ENCODE measurements at places on chromosomes 7 and 10.

DNA sequence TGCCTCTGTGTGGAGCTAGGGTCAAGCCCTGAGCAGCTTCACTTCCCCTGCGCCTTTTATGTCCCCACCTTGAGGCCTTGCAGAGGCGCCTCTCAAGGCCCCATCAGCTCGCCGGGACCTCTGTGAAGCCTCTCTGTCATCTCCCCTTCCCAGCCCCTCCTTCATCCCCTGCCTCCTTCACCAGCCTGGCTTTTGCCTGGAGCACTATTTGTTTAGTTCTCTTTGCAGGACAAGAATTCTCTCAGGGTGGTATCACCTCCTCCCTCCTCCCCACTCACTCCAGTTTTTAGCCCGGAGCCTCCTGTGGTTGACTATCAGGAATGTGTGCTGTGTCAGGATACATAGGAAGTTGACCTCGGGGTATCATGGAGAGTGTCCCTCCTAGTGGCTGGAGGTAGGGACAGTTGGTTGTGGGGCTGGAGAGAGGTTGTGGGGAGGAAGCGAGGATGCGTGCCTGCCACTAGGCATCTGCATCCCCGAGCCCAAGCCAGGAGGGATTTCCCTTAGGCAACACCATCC, 89.8 kb upstream of the ANLN start:
- no peak for DNase-seq

DNA sequence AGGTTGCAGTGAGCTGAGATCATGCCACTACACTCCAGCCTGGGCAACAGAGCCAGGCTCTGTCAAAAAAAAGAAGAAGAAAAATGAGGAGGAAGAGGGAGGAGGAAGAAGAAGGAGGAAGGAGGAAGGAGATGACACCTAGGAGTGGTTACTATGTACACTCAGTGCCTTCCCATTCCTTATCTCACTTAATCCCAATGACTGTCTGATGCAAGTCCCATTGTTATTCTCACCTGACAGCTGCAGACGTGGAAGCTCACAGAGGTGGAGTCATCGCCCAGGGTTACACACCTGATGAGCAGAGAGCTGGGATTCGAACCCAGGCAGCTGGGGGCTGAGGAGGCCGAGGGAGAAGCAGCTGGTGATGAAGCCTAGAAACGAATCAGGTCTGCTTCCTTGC, 258.8 kb downstream of the SNX10 start:
- DNase-seq, result no peak

GRCh38 chr10:132354356-132355094, 22.5 kb downstream of the LRRC27 start:
- no peak for DNase-seq

DNA sequence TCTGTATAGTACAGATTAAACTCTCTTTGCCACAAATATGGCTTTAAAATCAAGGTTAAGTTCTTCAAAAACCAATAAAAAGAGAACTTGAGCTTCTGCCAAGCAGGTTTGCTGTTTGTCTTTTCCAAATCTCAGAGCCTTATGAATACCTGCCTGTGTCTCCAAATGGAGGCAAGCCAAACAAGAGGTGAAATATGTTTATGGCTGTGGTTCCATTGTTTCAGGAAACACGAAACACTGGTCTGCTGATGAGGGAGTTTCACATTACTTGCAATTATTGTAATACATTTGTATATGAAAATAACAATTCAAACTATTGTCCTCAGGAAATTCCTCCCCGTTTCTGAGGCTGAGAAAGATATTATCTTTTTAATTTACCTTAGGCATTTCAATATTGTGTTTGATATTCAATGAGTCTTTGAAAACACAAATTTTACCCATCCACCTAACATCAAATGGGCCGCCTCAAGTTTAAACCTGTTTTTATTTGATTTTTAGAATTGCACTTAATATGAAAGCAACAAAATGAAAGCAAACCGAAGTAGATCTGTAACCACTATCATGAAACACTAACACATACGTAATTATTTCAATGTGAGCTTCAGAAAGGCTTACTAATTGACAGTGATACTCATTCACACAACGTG, 359.3 kb downstream of the HGF start:
- no peak for DNase-seq

DNA sequence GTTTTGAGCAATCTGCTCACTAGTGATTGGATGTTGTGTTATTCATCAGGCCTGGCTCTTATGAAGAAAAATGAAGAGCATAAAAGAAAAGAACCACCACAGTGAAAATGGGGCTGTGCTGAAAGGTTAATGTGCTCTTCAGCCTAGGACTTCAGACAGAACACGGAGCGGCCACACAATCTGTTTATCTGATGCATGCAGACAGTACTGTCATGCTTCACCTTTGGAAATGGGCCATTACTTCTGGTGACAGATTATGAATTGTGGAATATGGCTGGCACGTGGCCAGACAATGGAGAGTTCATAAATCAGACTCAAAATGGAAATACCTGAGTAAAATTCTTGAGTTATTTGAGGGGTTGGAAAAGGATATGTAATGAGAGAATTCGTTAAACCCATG, 86.0 kb upstream of the NOBOX start:
- no peak for DNase-seq

GRCh38 chr7:134535919-134536299, 8.5 kb downstream of the AKR1B10 start:
- no peak for DNase-seq

DNA sequence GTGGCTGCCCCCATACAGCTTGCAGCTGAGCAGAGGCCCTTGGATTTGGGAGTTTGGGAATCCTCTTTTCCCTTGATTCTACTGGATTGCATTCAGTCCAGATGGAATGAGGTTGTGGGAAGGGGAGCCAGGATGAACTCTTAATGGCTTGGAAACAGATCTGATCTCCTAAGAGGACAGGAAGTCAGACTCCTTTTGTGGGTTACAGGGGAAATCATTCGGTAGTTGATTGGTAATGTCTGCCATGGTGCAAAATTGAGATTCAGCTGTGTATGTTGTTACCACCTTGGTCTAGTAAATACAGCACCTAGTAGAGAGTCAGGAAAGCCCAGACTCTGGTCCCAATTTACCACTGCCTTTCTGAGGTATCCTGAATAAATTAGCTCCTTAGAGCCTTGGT, 144.2 kb upstream of the TNRC18 start:
- DNase-seq, result no peak

DNA sequence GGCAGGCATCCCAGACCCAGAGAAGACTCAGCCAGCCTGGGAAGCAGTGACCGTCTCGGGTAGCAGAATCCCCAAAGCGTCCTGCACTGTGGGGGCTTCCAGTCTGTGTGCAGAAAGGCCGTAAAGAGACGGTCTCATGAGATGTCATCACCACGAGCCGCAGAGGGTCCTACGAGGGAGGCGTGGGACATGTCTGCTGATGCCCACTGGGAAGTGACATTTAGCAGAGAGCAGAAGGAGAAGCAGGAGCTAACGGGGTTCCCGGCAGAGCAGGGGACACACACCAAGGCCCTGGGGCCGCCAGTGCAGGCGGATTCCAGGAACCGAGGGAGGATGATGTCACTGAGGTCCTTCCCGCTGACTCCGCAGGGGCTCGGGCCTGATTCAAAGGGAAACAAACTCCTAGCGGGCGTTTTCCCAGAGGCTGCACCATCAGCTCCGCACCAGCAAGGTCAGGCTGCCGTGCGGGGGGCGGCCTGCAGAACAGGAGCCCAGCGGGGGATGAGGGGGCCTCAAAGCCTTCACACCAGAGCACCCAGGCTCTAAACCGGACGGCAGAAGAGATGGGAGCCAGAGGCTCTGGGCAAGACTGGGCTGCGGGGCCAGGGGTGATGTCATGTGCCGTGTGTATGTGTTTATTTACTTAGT, 85.4 kb upstream of the PDGFA start:
- no peak for DNase-seq

- no peak for DNase-seq
Measured at GRCh38 chr10:97505152-97505551, 6.4 kb downstream of the UBTD1 start.

DNA sequence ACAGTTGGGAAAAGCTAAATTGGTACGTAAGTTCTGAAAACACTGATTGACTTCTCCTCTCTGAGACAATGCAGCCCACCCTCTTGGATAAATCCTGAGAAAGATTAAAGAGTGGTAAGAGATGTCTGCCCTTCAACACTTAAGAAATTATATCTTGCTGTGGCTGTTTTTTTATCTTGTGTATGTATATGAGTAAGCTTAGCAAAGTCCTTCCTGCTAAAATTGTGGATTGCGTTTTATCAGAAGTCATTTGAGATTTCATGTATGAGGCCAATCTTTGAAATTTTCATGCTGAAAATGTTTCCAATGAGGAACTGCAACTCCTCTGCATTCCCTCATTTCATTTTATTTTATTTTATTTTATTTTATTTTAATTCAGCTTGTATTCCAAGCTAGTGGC, 106.2 kb upstream of the INHBA start:
- DNase-seq, result no peak

DNA sequence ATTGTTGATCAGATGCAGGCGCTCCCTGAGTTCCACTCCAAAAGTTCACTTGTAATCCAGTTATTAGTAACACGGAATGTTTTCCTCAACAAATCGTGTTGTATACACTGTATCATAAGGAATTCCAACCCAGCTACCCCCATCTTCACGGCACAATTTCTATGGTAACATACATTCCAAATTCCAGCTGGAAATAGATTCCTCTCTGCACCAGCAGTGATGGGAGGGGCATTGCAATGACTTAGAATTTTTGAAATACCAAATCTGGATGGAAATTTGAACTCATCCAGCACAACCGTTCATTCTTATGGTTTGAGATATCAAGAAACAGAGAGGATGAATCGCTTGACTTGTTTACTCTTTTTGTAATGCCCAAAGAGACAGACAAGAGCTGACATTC, 38.9 kb upstream of the RHEB start:
- no peak for DNase-seq

- DNase-seq, result no peak
Measured at GRCh38 chr10:122282909-122283308, 11.8 kb downstream of the BTBD16 start.

- no peak for DNase-seq
Measured at GRCh38 chr10:33114451-33114952, 156.5 kb upstream of the ITGB1 start.

DNA sequence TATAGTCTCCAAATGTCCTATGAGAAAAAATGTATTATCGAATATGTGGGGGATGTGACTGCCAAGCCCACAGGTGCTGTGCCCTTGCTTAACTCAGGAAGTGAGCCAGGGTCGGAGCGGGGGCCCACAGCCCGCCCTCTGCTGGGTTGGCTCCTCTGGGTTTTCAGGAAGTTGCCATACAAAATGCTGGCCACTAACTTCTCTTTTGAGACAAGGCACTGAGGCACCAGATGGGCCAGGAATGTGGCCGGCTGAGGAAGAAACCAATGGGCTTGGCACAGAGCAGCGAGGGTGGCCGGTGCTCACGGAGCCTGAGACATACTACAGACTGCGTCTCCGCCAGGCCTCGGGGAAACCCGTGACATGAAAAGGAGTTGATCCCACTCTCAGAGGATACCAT, 58.9 kb downstream of the FAM53B start:
- DNase-seq, result no peak

GRCh38 chr10:122055252-122055651, 66.3 kb downstream of the TACC2 start:
- DNase-seq, result no peak

DNA sequence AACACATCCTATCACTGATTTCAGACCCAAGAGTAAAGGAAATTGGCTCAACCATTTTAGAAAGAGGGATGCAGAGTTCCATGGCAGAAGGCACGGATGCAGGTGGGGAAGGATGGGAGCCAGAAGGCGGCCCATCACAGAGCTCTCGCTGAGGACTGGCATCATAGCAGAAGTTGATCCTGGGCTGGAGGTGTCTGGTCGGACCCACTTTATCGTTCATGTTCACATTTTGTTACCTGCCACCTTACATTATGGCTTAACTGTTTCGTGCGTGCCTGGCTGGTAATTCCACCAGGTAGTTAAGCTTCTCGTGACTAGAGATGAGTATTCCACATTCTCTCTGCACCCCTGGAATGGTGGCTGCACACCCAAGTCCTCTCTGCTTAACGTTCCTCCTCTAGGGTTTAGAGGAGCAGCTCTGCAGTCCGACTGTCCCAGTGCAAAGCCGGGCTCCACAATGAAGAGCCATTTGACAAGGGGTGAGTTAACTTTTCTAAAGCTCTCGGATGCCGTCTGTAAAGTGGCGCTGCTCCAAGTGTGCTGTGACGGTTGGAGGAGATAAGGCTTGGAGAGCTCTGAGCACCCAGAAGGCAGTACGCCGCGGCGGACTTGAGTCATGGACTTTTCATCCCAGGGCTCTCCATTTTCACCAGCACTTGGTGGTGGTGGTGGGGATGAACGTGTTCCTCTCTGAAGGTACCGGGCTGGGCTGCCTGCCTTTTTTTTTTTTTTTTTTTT, 157.1 kb upstream of the SHH start:
- no peak for DNase-seq

DNA sequence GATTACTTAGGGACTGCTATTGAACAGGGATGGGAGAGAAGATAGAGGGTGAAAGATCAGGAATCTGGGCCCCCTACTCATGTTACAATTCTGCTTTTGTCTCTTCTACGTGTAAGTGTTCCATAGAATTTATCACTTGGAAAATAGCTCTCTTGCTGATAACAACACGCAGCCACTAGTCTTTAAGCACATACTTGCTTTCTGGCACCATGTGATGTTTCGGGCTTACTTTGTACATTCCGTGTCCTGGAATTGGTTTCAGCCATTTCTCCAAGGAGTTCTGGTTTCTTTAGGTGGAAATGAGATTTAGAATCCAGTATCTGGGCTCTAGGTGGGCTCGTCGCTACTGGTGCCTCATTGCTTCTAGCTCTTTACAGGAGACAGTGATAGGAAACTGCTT, 59.7 kb downstream of the TFAM start:
- no peak for DNase-seq

GRCh38 chr10:84270708-84271107, 25.9 kb downstream of the RGR start:
- DNase-seq, result no peak

GRCh38 chr7:84535580-84536270, 341.1 kb upstream of the SEMA3A start:
- DNase-seq, result no peak

DNA sequence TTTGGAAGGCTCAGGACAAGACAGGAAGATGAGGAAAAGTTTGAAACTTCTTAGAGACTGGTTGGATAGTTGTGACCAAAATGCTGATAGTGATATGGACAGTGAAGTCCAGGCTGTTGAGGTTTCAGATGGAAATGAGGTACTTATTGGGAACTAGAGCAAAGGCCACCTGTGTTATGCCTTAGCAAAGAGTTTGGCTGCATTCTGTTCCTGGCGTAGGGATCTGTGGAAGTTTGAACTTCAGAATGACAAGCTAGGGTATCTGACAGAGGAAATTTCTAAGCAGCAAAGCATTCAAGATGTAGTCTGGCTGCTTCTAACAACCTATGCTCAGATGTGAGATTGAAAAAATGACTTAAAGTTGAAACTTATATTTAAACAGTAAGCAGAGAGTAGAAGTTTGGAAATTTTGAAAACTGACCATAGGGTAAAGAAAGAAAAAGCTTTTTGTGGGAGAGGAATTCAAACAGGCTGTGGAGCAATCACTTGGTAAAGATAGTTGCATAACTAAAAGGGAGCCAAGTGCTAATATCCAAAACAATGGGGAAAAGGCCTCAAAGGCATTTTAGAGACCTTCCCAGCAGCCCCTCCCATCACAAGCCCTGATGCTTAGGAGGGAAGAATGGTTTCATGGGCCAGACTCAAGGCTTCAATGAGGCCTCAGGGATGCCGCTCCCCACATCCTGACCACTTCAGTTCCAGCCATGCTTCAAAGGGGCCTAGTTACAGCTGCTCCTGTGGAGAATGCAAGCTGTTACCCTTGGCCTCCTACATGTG, 415.1 kb downstream of the INHBA start:
- DNase-seq, result no peak
